Fibroblast of lung (primary cell): ENCODE measurements at places on chromosomes 3 and 15. TPM values are rescaled to one million over a fixed set of nuclear protein-coding genes. Genes with fewer than 3 reads are reported as not detected.

- no peak for DNase-seq
Observed at GRCh38 chr3:156507285-156507684, 47.6 kb downstream of the SSR3 start.

- no peak for DNase-seq
Observed at GRCh38 chr15:101444807-101445508, 44.5 kb downstream of the PCSK6 start.

DNA sequence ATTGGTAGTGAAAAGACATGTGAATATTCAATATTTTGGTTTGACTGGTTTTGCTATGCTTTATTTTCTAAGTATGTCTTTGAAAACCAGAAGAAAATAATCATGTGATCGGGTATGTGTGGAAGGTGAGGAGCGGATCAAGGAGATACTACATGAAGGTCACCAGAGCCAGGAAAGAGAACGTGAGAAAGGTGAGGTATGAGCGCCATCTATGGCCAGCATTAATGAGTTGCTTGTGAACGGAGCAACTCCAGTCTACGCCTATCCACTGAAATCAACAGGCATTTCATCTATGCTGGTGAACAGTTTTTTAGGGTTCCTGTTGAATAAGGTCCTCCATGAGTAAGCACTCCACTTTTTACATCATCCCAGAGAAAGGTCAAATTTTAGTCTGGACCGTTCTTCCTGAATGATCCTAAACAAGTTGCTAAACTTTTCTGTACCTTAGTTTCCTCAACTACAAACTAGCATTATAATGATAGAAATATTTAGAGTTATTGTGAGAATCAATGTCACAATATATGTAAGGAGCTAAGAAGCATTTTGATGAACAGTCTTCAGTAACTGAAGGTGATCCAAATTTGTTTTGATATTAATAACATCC, 1435.2 kb upstream of the CADM2 start:
- peak; percentile 46 for DNase-seq

- peak; percentile 58 for DNase-seq
Observed at GRCh38 chr15:75523011-75523410, 56.1 kb downstream of the PTPN9 start.

DNA sequence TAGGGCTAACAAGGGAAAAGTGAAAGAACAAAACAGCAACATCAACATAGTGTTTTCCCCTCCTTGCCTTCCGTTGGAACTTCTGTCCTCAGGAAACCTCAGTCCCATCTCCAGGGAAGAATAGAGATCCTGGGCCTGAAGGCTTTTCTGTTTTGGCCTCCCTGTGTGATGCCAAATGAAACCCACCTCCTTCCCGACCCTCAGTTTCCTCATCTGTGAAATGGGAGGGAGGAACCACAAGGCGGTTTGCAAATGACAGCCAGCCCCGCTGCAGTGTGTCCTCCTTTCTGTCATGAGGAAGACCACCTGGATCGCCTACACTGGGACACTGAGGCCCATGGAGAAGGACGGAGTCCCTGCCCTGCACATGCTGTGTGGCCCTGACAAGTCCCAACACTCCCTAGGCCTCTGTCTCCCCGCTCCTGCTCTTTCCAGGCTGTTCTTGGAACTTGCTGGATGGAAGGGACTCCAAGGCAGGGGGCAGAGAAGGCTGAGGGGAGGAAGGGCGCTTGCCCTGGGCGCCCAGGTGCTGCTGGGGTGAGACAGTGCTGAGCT, 28.5 kb upstream of the FBLN2 start:
- DNase-seq: no peak

DNA sequence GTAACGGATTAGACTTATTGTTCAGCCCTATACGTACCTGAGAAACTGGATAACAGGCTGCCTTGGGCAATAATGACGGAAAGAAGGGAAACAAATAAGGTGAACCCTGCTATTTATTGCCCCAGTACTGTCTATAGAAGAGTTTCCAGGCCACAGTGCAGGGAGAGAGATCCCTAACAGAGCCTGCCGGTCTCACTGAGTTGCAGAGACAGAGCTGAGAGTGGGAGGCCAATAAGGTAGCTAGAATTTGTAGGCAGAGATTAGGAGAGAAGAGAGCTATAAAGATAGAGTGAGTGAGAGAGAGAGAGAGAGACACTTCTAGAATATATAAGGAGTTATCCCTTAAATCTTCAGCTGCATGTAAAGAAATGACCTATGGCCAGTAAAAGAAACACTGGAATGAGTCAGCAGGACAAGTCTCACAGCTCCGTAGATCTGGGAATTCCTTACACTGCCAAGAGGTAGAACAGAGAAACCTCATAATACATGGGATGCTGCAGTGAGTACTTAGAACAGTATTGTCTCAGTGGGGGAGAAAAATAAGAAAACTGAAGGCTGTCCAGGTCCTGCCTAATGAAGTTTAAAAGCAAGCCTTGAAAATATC, 51.8 kb downstream of the ST3GAL6 start:
- peak; percentile 79 for DNase-seq

- no peak for DNase-seq
Observed at GRCh38 chr3:22523925-22524324, 679.2 kb upstream of the UBE2E2 start.

GRCh38 chr15:31396881-31397560, 70.4 kb downstream of the KLF13 start:
- DNase-seq: peak; percentile 89

DNA sequence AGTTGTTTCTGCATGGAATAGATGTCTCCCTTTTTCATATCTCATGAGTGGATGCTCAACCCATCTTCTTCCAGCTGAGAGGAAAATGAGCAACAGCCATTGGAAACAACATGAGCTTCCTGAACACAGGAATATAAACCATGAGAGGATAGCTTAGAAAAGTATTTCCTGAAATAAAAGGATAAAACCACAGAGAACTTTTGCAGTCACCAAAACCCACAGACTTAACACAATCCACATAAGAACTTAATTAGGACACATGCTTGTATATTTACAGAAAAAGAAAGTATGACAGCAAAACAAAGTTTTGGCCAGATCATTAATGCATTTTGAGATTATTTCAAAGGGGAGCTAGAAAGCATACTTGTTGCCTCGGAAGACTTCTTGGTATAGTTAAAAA, 180.5 kb upstream of the RASGRP1 start:
- no peak for DNase-seq

GRCh38 chr3:58008141-58009025, at the start of gene FLNB:
Gene FLNB (plus strand): TSS chr3:58008422. CDS start chr3:58008565, 143 bp downstream.
- DNase-seq: peak; percentile 56

GRCh38 chr15:81091889-81092558, 42.0 kb upstream of the CFAP161 start:
- peak; percentile 85 for DNase-seq

Gene PARP9
- 39.2 and 50.0 TPM in 2 replicates for polyA plus RNA-seq

Gene SPINK8
- not detected in 2 replicates for polyA plus RNA-seq

Gene GASK1A
- polyA plus RNA-seq: 0.11 and 0.14 TPM in 2 replicates

Gene TJP1
- 80.9 and 110 TPM in 2 replicates for polyA plus RNA-seq
